NCI-H510A (cell line): ENCODE measurements at places on chromosomes 12 and 14.

- DNase-seq = no peak
Observed at GRCh38 chr12:42483521-42483790, 106.1 kb downstream of the PRICKLE1 start.

- DNase-seq = no peak
Observed at GRCh38 chr14:78104160-78104559, 66.0 kb upstream of the NRXN3 start.

DNA sequence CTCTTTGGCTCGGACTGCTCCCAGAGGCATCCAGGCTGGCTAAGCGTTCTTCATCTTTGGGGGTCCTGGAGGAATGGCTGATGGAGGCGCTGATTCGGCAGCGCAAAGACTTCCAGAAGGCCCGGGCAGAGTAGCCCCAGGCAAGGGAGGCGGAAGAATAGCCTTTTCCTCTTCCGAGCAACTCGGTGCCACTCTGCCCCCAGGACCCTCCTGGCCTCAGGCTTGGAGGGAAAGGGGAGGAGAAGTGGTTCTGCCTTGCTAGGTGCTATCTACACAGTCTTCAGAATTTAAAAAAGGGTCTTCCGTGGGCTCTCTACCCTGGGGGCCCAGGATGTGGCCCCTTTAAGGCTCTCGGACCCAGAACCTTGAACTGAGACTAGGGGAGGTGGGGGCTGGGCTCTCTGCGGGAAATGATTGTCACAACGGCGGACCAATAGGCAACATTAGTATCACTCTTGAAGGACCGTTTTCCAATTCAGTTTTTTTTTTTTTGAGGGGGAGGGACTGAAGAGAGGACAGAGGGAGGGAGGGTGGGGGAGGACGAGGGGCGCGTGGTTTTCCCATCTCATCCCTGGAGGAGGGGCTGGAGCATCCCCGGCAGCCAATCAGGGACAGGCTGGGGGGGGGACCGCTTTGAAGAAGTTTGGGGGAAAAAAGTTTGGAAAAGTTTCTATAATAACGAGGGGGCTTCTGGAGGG is at the start of gene NFATC4:
TSS of gene NFATC4 (plus strand) at position 671 of the 698 bp plus-strand sequence. CDS start 157 bp downstream, outside the sequence.
- peak; percentile 90 for DNase-seq

- DNase-seq = no peak
Observed at GRCh38 chr14:22417914-22418313, 171.1 kb downstream of the DAD1 start.

- DNase-seq = no peak
Observed at GRCh38 chr14:90543876-90544275, 147.0 kb downstream of the CALM1 start.

DNA sequence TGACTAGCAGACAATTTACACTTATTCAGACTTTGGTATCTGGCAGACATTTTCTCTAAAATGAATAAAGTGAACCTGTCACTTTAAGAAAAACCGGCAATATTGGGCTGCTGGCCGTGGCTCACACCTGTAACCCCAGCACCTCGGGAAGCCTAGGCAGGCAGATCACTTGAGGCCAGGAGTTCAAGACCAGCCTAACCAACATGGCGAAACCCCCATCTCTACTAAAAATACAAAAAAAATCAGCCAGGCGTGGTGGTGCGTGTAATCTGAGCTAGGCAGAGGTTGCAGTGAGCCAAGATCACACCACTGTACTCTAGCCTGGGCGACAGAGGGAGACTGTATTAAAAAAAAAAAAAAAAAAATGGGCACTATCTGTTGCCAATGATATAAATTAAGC is 11.5 kb downstream of the DUSP16 start:
- DNase-seq = no peak

DNA sequence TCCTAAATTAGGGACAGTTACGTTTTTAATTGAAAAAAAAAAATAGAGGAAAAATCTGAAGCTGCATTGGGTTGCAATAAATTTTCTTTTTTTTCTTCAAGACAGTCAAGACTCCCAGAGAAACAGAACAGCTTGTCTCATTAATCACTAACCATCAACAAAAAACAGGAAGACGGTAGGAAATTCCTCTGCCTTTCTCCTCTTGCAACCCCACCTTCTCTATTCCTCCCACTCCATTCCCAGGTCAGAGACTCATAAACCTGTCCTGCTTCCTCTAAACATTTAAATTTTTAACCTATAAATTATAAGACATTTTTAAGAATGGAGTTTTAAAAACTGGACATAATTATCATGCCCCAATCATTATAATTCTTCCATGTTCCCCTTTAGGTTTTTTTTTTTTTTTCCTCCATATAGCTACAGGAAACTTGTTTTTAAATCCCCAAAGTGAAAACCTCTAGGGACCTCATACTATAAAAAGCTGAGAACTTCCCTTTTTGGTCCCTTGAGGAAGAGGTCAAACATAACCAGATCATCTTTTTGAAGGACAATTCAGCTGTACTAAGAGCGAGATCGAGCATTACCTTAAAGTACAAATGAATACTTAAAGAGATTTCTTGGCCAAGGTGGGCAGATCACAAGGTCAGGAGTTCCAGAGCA is 36.0 kb downstream of the CPM start:
- no peak for DNase-seq

- DNase-seq = no peak
Observed at GRCh38 chr12:128715485-128715884, 108.3 kb downstream of the SLC15A4 start.

DNA sequence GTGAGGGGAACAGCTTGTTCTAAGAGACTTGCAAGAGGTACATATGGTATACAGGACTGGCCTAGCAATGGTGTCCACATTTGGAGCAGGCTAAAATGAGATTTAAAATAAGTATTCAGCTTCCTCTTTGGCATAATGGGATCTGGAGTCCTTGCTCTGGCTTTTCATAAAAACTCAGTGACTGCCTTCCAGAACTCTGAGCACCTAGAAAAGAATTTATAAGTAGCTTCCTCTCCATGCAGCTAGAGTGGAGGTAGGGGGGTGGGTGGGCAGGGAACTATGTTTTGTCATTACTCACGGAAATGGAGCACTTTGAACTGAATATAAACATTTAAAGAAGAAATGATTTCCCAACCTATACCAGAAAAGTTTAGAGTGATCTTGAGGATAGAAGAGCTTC is 3.3 kb upstream of the C12orf71 start:
- DNase-seq = no peak

DNA sequence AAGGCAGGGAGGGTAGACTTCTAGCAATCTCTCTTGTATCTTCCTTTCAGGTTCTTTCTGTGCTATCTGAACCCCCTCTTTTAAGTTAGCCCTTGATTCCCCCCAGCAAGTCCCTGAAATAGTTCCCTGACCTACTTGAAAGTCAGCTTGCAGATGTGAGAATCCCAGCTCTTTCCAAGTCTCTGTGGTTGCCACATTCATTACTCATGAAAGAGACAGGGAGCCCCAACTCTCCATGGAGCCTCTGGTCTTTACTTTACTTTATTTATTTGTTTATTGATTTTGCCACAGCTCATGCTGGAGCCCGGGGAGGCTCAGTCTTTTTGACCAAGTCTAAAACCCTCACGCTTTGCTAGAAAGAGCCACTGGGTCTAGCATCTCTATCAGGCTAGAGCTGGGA is 193.6 kb upstream of the FAR2 start:
- DNase-seq = no peak

DNA sequence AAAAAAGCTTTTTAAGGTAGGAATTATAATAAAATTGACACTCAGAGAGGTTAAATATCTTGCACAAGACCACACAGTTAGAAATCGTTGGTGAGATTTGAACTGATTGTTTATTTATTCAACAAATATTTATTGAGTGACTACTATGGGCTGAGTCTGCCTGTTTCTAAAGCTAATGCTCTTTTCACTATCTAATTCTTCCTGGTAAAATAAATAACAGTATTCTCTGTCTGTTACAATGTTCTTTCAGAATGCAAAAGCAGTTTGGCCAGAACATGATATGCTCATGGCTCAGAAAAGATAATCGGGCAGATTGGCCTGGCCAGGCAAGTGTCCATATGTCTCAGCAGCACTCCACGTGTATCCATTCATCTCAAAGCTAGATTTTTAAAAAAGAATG is 82.0 kb downstream of the BTG1 start:
- no peak for DNase-seq

DNA sequence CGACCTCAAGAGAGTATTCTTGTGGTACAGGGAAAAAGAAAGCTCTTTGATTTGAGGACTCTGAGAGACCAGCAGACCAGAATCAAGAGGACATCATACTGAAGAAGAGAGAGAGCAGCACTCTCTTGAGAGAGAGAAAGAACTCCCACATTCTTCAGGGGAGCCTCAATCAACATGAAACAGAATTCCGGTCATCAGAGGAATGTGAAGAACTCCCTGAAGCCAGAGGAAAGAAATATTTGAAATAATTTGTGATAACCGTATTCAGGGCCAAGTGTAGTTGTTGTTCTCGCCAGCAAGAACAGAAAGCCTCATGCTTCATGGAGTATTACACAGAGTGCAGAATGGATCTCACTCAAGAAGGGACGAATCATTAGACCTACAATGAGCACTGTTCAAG is 363.8 kb upstream of the TMEM132C start:
- no peak for DNase-seq

GRCh38 chr12:124673801-124674617 is 106.6 kb upstream of the NCOR2 start:
- no peak for DNase-seq

DNA sequence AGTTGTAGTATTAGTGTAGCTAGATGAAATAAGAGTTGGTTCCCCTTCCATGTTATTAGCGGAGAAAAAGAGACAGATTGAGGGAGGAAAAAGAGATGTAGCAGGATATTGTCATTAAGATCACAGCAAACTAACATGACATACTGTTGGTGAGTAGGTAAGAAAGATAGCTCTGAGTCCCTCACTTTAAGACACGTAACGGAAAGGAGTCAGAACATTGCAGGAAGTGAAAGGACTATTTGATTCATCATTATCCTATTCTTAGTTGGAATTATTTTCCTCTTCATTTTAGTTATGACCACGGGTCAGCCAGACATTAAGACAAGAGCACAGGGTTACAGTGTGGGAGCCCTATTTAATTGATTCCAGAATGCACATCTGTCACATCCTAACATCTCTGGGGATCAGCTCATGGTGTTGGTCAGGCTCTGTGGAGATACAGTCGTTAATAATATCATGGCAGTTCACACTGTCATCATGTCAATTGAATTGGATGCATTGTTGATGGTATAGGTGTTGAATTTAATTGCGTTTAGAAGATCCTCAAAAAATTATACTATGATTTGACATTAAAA is 55.0 kb downstream of the TMX1 start:
- DNase-seq = no peak

- no peak for DNase-seq
Observed at GRCh38 chr12:76422543-76423438, 74.6 kb upstream of the BBS10 start.

DNA sequence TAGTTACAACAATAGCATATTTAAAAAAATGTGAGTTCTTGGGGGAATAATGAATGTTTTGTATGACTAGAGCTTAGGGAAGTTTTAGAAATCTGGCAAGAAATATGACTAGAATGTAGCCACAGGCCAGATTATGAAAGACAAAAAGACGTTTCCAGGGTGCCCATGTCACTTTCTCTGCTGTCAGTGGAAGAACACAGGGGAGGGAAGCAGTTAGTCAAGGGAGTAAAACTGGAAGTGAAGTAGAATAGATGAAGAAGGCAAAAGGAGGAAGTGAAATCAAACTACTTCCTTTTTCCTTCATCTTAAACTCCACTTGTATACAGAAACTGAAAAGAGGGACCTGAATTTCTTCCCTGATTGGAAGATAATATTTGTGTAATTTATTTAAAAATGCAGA is 81.2 kb upstream of the ATP2B1 start:
- no peak for DNase-seq

DNA sequence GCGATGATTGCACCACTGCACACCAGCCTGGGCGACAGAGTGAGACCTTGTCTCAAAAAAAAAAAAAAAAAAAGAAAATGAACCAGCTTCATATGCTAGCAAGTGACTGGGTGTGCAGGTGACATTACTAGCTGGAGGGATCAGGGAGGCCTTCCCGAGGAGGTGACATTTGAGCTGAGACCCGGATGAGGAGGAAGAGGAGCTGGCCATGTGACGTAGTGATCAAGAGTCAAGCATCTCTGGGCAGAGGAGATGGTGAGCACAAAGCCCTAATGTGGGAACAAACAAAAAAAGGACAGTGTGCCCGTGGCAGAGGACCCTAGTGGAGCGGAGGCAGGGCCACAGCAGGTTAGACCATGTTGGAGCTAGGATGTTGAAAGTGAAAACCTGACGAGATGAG is 3.5 kb upstream of the PTPN6 start:
- no peak for DNase-seq

- peak; percentile 35 for DNase-seq
Observed at GRCh38 chr14:67622675-67623074, 3.0 kb downstream of the ARG2 start.

DNA sequence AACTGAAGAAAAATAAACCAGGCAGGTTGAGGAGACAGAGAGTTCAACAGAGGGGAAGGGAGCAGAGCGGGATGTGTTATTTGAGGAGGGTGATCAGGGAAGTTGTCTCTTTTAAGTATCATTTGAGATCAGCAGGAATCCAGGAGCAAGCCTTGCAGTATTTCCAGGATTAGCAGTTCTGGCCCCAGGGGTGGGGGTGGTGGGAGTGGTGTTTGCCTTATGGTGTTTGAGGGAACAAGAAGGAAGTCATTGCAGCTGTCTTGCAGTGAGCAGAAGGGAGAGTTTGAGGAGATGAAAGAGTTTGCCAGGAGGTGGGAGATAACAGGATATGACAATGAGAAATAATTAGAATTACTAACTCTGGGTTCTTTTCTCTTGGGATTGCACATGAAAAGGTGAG is 418.6 kb downstream of the NELL2 start:
- no peak for DNase-seq

- DNase-seq = no peak
Observed at GRCh38 chr12:107361970-107362369, 268.6 kb upstream of the CRY1 start.

GRCh38 chr14:100669468-100669867 is 57.2 kb upstream of the DLK1 start:
- DNase-seq = no peak

GRCh38 chr14:101965770-101966722 is 1.7 kb downstream of the DYNC1H1 start:
- DNase-seq = no peak

GRCh38 chr12:14950982-14951746 is 10.2 kb downstream of the ARHGDIB start:
- no peak for DNase-seq

GRCh38 chr12:117587631-117588287 is 226.3 kb upstream of the NOS1 start:
- no peak for DNase-seq

- DNase-seq = no peak
Observed at GRCh38 chr14:23735394-23735793, 99.2 kb downstream of the DHRS2 start.

- DNase-seq = no peak
Observed at GRCh38 chr14:51168215-51168613, 71.8 kb upstream of the TMX1 start.

GRCh38 chr14:56975521-56975920 is 165.2 kb upstream of the OTX2 start:
- DNase-seq = no peak

DNA sequence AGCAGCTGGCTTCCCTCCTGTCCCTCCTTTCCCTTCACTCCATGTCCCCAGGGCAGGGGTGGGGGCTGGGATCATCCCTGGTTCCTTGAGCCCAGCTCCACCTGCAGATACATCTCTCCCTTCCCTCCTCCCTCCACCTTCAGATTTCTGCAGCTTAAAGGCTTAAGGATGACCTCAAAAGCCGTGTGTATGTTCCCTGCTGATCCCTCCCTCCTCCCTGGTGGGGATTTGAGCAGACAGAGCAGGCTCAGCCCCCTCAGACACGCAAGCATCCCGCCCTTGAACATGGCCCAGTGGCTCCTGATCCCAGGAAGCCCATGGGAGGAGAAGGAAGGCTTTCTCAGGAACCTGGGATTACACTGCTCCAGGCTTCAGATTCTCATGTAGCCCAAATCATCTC is 82.9 kb upstream of the RIN3 start:
- DNase-seq = no peak
